ENCODE measurements at places on chromosomes 13 and 19.
A peak's percentile ranks its signal among the peaks of the same experiment; 100 is the strongest.

- DNase-seq = peak; percentile 86
Observed at GRCh38 chr19:49866933-49867782, at the start of gene PNKP. PNKP (minus strand) TSS chr19:49867576; CDS start chr19:49867204, 372 bp downstream.

GRCh38 chr19:10861103-10861651 is 10.2 kb upstream of the CARM1 start:
- DNase-seq = no peak

GRCh38 chr13:75836441-75836840 is 200.3 kb downstream of the LMO7 start:
- DNase-seq = no peak

DNA sequence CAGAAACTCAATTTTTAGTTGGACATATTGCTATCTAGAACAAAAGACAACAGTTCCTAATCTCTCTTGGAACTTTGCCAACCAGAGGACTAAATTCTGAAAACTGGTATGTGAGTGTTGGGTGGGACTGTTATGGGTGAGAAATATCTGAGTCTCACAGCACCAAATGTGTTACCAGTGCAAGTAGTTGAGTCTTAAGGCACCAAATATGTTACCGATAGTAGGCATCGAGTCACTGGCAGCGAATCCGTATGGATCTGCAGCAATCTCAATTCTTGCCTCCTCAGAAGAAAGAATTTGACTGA is 575.2 kb downstream of the DACH1 start:
- no peak for DNase-seq

DNA sequence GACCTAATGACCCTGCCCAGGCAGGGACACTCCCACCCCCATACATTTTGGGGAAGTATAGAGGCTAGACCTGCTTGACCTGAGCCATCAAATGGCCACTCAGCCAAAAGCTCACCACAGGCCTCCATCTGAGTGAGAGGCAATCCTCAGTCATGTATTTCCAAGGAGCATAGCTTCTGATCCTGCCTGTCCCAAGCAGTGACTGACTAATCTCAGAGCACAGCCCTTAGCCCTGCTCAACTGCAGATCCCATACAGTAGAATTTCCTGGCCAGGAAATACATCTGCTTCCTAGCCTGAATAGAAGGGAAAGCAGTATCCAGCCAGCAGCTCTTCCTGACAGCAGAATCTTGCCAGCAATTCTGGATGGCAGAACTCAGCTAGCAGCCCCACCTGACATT is 880.6 kb upstream of the GPC6 start:
- DNase-seq = no peak

DNA sequence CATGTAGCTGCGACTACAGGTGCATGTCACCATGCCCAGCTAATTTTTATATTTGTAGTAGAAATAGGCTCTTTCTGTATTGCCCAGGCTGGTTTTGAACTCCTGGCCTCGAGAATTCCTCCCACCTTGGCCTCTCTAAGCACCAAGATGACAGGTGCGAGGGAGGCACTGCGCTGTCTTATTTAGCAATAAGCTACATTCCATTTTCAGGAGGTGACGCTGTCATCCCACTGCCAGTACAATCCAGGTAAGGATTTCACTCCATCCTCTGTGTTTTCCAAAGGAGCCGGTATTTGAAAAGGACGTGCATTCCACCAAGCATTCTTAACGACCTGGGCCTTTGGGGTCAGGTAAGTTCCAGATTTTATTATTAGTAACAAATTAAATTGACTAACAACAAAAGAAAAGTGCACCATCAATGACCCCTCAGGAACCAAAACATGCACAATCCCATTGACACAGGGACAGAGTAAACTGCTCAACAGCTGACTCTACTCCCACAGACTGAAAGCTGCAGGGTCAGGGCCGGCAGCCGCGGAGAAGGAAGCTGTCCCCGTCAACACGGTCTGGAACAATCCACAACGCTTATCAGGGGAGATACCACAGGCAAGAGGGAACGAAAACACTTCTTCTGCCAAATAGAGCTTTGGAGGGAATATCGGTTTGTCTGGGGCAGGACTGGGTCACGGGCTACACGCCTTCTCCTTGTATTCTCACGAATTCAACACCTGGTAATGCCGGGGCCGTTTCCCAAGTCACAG is 82.8 kb downstream of the INSR start:
- DNase-seq = no peak

DNA sequence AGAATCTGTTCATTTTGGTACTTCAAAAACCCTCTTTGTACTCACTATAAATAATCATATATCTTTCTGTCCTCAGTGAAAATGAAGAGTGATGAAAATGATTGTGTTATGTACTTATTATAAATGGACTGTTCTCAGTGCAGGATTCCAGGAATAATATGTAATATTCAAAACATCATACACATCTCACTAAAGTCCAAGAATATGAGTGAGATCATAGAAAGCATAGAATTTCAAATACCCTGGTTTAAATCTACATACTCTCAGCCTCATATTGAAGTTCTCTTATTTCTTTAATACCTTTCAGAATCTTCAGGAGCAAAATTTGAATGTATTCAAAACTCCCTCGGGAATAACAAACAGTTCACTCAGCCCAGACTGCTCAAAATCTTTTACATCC is 868.0 kb downstream of the SLITRK6 start:
- DNase-seq = no peak

GRCh38 chr13:41499452-41499851 is 42.1 kb downstream of the RGCC start:
- no peak for DNase-seq

GRCh38 chr13:30738526-30739236 is 3.3 kb downstream of the ALOX5AP start:
- no peak for DNase-seq

DNA sequence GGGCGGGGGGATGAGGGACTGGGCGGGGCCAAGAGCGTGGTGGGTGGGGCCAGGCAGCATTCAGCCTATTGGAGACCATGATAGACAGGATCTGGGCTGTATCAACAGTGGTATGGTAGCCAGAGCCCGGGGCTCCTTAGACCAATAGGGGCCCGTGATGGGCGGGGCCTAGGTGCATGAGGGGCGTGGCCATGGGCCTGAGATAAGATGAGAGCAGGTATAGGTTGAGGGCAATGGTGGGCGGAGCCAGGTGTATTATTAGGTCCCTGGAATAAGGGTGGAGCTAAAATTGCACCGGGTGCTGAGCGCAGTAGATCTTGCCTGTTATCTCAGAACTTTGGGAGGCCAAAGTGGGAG is 5.3 kb downstream of the ABCA7 start:
- DNase-seq = no peak

DNA sequence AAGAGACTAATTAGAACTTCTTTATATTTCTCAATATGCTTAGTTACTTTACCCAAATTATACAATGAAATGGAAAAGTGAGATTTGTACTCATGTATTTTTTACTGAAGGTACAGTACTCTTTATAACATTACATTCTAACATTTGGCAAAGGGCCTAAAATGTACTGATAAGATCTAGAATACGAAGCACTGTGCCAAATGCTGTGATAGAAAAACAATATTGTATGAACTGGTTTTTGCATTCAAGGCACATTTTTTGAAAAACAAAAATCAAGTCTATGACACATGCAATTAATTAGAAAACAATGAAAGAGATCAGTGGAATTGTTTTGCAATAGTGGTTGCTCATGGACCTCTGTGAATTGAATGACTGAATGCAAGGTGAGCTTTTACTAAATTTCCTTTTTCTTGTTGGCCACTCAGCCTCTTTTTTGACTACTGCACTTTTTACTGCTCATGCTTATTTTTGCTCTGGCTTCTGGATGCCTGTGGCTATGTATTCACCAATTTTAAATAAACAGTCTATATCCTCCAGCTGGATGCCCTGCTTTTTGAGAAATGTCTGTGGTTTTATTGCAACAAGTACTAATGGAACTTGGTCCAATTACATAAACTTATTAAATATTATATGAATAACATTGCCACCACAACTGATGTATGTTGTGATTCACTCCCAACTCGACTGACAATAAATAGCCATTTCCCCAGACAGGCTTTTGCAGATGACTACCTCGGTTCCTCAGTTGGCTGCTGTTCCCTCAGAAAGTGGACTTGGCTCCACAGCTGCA is 41.4 kb upstream of the OBI1 start:
- DNase-seq = no peak

DNA sequence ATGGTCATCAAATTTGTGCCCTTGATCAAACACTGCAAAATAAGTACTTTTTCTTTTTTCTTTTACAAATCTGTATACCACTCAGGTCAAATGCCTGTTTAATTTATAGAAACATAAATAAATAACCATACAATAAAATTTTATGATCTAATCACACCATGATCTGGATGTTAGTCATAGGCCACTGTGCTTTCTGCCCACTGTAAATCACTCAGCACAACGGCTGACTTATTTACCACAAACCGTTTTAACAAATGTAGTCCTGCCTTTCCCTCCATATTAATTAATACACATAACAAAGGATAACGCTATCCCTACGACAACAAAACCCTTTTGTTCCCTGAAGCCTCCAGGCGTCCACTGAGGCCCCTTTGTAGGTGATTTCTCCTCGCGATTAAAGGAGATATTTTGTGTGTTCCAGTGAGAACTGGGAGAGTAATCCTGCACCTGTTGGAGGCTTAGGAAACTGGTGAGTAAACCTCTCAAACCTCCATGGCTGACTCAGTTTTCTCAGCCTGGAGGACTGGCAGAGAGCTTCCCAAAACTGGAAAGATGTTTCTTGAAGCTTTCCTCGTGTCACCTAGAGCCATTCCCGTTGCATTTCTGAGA is 477.1 kb upstream of the SGCG start:
- DNase-seq = no peak

GRCh38 chr13:36712770-36713169 is 39.0 kb downstream of the SERTM1 start:
- DNase-seq = no peak

DNA sequence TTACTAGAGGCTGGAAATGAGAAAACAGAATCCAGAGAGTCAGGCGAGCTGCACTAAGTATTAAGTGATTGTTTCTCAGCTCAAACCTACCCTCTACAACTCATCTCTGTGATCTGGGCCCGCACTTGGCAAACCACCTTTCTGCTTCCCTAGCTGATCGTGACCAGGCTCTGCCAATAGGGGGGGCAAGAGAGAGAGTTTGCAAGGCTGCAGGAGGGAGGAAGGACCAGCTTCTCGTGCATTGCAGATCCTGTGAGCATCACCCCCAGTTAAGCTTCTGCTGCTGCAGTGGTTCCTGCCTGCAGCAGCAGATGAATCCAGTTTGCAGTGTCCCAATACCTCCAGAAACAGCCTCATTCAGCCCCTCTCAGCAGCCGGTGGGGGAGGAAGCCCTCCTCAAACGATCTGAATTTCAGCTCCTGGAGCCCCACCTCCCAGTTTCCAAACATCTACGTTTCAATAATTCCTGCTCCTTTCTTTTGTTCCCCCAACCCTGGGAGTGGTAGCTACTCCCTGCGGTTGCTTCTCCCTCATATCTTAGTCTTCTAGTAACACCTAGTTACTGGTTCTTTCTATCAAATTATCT is 20.0 kb downstream of the XRCC1 start:
- DNase-seq = peak; percentile 65

- DNase-seq = no peak
Observed at GRCh38 chr19:57269515-57270250, 10.6 kb upstream of the ZNF460 start.

GRCh38 chr13:77810430-77810829 is 108.2 kb downstream of the EDNRB start:
- DNase-seq = no peak

GRCh38 chr13:87498681-87499080 is 172.5 kb upstream of the SLITRK5 start:
- DNase-seq = no peak

- DNase-seq = no peak
Observed at GRCh38 chr19:7657131-7657751, 11.6 kb upstream of the RETN start.

DNA sequence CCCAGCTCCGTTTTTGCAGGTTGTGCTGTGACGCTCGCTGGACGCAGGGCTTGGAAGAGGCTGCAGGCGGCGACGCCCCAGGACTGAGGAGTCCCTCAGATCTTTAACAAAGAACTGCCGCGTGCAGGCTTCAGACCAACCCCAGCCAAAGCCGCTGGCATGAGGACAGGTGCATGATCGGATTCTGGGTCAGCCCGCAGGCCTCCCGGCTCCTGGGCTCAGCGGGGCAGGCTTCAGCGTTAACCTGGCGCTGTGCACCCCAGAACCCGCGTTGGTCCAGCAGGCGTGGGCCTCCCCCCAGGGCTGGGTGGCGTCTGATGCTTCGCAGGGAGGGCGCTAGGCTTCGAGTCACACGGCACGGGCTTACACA is 920 bp upstream of the TIMM13 start:
- no peak for DNase-seq

DNA sequence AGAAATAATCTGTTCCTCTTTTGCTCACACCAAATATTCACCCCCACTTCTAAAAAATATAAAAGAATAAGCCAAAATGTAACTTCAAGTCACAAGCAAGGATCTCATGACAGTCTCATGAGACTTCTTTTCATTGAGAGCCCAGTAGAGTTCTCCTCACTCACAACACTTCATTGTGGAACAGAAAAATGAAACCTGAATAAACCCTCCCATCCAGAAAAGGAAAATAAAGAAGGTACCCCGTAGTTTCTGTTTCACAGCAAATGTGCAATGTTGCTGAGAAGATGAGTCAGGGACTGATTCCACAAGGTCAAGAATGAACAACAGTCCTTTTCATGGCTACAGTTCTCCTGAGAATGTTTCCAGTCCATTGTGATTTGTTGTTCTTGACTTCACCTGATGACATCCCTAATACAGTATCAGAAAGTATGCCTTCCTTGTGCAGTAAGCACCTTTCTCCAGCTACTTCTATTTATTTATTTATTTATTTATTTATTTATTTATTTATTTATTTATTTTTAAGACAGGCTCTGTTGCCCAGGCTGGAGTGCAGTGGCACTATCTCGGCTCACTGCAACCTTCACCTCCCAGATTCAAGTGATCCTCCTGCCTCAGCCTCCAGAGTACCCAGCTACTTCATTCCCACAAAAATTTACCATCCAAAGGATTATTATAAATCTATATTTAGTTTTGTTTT is 6.4 kb upstream of the ZNF841 start:
- no peak for DNase-seq

DNA sequence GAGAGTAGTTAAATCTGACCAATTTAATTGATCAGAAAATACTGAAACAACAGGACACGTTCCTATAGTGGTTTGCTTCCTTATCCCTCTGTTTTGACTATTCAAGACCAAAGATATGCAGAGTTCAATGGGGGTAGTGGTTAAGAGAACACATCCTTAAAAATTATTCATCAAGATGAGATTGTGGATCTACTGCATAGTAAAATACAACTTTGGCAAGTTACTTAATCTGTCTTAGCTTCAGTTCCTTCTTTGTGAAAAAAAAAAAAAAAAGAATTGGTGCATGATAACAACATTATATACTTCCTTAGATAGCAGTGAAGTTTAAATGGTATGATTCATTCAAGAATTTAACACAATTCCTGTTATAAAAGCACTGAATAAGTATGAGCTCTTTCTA is 552.1 kb downstream of the DCT start:
- no peak for DNase-seq
